ENCODE measurements at places on chromosomes 12 and 14. TPM values are rescaled to one million over a fixed set of nuclear protein-coding genes. Genes with fewer than 3 reads are reported as not detected.

CACNA2D4 gene
- total RNA-seq: 1.4 TPM

SLC7A8 gene
- 102 TPM for total RNA-seq

PIK3C2G gene
- total RNA-seq: 0.29 TPM

CDH24 gene
- not detected for total RNA-seq

MMP19 gene
- total RNA-seq: 11.6 TPM

RNASE3 gene
- total RNA-seq: 1.4 TPM

TEX52 gene
- total RNA-seq: not detected

- DNase-seq: no peak
Observed at GRCh38 chr12:104280717-104281458, 22.7 kb upstream of the EID3 start.

GRCh38 chr14:34299360-34299759, 162.7 kb downstream of the SPTSSA start:
- no peak for DNase-seq

GRCh38 chr14:89245802-89246201, 171.2 kb downstream of the FOXN3 start:
- DNase-seq: no peak

GRCh38 chr12:128338386-128339125, 71.6 kb downstream of the TMEM132C start:
- DNase-seq: peak; percentile 50

DNA sequence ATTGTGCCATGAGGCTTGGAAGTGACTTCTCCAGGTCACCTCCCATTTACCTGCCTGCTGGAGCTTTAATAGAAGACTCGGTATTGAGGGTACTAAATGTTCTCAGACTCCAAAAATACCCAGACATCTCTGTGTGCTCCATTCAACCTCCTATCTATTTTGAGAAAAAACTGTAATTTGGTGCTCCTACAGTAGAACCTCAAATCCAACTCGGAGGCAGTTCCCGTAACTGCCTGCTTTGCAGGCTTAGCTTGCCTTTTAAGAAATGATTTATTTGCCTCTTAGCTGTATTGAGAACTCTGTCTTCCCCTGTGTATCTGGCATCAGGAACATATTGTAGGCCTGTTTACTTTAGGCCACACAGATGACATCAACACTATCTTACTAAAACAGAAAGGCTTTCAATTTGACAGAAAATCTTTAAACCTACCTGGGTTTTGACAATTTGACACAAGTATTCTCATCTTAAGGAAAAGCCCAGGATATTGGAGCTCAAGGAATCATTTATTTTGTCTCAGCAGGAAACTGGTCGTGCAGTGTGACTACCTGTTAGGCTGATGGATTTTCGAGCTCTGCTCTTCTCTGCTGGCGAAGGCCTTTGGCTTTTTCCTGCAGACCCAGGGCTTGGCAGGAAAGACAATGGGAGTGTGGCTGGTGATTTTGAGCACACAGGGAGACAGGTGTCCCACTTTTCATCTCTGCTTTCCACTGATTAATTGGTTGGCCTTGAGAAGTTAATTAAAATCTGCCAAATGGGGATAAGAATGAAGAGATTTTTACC, 314.8 kb downstream of the SNAPC1 start:
- no peak for DNase-seq

GRCh38 chr12:1173781-1174617, 183.0 kb downstream of the ERC1 start:
- DNase-seq: no peak

DNA sequence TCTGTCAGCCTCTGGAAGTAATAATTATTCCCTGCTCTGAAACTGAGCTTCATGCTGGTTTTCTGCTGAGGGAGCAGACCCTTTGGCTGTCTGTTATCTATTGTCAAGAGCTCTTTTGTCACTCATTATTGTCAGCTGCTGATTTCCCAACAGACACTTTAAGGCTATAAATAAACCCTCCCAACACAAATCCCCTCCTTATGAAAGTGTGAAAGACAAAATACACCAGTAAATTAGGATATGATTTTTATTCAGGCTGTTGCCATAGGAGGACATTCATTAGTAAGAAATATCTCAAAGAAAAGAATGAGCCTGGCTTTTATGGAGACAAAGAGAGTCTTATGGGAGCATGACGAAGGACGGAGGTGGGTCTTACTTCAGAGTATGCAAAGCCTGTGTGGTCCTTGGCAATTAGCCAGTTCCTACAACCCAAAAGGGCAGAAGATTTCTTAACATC, 180.8 kb downstream of the CRADD start:
- peak; percentile 41 for DNase-seq

- DNase-seq: no peak
Observed at GRCh38 chr12:46442738-46443137, 70.2 kb upstream of the SLC38A2 start.

DNA sequence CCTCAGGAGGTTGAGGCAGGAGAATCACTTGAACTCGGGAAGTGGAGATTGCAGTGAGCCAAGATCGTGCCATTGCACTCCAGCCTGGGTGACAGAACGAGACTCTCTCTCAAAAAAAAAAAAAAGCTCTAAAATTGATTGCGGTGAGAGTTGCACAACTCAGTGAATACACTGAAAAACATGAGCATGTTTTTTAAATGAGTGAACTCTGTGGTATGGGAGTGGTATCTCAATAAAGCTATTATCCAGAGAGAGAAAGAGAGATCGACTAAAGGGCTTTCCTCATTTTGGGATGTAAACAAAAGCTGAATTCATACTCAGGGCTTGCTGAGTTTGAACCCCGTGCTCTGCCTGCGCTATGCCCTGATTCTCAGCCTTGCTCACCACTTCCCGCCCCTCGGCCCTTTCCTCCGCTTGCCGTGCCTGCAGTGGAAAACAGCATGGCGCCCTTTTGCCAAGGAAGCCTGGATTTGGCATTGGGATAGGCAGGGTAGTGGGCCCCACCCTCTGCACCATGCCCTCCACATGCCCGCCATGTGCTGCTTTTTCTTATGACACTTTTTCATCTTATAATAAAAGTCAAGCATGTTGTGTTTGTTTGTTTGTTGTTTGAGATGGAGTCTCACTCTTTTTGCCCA, 102.5 kb downstream of the LGMN start:
- DNase-seq: no peak

DNA sequence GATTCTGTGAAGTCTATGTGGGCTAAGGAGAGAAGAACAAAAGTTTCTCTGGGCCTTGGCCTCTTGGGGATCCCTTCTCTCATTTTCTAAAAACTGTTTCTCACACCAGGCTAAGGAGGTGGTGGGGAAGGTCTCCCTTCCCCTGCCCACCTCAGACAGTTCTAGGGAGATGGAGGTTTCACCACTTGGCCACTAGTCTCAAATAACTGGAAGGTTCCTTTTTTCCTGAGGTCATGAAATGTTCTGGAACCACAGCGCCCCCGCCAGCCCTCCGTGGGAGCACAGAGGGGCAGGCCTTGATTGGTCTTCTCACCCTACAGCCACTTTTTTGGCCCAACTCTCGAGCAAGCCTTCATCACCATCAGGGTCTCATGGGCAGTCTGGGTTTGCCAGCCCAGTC, 12.6 kb downstream of the C12orf43 start:
- peak; percentile 50 for DNase-seq

Measured in stomach (tissue), 19 donors.